ENCODE measurements at places on chromosomes 2 and 18.

DNA sequence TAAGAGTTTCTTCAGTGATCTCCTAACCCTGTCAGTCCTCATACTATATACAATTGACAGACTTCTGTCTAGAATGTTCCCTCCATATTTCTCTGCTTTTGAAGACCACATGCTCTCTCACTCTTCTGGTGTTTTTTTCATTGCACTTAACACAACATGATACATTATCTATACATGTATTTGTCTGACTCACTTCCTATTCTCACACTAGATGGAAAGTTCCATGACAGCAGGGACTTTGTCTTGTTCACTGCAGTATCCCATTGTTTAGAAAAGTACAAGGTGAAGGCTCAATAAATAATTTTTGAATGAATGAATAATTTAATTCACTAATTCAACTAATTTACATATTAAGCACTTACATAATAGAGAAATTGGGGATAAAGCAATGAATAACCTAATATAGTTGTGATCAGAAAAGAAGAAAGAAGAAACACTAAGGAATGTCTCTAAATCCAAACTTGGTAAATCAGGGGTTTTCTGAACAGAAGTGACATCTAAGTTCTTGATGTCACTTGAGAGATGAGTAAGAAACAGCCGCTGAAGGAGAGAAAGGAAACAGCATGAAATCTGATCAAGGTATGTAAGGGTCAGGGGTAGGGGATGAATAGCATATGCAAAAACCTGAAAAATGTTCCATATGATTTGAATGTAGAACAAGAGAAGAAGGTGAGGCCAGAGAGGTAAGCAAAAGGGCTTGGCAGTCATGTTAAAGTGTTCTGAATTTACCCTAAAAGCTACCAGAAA is 42.4 kb downstream of the MBD2 start:
- no peak for DNase-seq

DNA sequence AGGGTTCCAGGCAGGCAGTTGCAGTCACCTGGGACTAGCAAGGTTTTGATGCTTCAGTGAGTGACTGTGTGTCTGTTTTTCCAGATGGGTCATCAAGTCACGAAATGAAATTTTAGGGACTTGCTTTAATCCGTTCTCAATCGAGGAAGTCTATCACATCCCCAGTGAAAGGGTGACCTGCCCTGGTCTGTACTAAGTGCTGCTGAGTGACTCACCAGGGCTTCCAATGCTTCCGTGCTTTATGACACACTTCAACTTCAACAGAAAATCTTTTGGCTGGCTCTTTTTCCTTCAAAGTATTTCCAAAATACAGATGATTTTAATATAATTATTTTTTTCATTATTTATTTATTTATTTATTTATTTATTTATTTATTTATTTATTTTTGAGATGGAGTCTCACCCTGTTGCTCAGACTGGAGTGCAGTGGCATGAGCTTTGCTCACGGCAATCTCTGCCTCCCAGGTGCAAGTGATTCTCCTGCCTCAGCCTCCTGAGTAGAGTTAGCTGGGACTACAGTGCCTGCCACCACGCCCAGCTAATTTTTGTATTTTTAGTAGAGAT is 18.4 kb downstream of the TFCP2L1 start:
- no peak for DNase-seq

- no peak for DNase-seq
Measured at GRCh38 chr2:20660506-20661420, 6.2 kb upstream of the GDF7 start.

- DNase-seq, result no peak
Measured at GRCh38 chr2:228107846-228108245, 73.6 kb downstream of the SPHKAP start.

Data from gastrocnemius medialis (tissue), 4 donors.